ENCODE measurements at places on chromosomes 13 and 19. TPM values are rescaled to one million over a fixed set of nuclear protein-coding genes. Genes with fewer than 3 reads are reported as not detected.

ZNF587 gene
- 19.3 TPM for total RNA-seq

SOX1 gene
- total RNA-seq = not detected

TMEM150B gene
- not detected for total RNA-seq

DNA sequence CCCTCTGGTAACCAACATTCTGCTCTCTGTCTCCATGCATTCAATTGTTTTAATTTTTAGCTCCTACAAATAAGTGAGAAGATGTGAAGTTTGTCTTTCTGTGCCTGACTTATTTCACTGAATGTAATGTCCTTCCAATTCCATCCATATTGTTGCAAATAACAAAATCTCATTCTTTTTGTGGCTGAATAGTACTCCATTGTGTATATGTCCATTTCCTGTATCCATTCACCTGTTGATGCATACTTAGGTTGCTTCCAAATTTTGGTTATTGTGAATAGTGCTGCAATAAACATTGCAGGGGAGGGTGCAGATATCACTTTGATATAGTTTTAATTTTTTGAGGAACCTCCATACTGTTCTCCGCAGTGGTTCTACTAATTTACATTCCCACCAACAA, 2.5 kb upstream of the ZNF284 start:
- DNase-seq = no peak

DNA sequence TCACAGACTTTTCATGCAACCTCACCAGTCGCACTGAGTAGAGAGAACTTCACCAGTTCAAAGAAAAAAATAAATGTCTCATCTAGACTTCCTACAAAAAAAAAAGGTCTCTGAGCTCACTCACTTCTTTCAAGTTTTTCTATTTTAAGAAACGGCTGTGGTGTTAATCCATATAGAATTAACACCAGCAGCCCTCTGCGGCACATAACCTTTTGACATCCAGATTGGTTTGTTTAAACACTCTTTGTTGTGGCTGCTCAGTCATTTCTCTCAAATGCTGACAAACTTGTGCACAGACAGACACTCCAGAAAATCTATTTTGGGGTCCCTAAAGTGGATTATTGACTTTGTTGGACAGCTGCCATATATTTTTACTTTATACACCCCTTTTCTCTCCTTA, 874.9 kb downstream of the EFNB2 start:
- DNase-seq = no peak

- DNase-seq = no peak
Observed at GRCh38 chr13:30120133-30120822, 187.1 kb downstream of the KATNAL1 start.

DNA sequence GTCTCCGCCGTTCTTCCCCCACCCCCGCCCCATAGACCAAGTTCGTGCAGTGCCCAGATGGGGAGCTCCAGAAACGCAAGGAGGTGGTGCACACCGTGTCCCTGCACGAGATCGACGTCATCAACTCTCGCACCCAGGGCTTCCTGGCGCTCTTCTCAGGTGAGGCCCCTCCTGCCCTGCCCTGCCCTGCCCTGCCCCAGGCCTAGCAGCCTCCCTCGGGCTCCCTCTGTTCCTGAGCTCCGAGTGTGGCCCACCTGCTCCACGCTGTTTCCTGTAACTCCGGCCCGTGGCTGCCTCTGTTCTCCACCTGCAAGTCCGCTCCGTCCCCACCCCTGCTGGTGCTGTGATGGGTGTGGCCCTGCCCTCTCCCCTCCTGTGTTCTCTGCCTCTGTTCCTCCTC, 6.4 kb downstream of the LHB start:
- DNase-seq = no peak

DNA sequence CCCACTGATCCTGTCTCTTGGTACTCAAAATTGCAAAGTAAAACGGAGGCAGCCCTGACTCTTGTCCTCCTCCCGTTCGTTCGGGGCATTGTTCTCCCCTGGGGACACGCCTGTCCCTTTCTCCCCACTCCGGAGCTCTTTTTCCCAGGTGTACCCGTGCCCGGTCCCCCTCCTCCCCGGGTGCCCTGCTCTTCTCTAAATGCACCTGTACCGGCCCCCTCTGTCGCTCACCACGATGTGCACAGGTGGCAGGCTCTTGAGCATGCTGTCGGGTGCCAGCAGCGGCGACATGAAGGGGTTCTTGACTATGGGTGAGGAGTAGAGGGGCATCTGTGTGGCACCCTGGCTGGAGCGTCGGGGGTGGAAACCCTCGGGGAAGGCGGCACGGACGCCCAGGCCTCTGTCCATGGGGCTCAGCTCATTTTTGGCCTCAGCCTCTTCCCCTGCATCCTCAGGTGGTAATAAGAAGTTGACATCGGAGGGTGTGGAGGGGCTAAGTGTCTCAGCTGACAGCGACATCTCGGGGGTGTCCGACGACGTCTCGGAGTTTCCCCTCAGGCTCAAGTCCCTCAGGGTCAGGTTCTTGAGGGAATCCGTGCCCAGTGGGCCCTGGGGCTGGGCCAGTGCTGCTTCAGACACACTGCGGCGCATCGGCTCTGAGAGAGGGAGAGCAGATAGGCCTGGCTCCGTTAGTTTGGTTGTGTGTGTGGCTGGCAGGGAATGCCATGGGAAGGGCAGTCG, 12.4 kb upstream of the CNFN start:
- DNase-seq = no peak

- no peak for DNase-seq
Observed at GRCh38 chr19:3350014-3350663, 16.2 kb upstream of the NFIC start.

DNA sequence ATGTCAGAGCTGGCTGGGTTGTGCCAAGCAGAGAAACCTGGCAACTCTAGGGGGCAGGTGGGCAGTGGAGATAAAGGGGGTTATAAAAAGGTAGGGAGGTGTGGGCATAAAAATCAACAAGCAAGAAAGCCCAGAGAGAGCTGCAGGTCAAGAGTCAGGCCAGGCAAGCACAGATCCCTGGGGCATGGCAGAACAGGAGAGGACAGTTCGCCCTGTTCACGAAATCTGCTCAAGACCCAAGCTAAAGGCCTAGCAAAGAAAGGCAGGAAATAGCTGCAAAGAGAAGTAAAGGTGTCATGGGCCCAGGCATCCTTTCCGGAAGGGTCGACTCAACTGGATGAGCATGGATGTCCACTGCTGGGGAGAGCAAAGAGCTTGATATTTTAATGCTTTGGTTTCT, 3.4 kb downstream of the MBNL2 start:
- no peak for DNase-seq

DNA sequence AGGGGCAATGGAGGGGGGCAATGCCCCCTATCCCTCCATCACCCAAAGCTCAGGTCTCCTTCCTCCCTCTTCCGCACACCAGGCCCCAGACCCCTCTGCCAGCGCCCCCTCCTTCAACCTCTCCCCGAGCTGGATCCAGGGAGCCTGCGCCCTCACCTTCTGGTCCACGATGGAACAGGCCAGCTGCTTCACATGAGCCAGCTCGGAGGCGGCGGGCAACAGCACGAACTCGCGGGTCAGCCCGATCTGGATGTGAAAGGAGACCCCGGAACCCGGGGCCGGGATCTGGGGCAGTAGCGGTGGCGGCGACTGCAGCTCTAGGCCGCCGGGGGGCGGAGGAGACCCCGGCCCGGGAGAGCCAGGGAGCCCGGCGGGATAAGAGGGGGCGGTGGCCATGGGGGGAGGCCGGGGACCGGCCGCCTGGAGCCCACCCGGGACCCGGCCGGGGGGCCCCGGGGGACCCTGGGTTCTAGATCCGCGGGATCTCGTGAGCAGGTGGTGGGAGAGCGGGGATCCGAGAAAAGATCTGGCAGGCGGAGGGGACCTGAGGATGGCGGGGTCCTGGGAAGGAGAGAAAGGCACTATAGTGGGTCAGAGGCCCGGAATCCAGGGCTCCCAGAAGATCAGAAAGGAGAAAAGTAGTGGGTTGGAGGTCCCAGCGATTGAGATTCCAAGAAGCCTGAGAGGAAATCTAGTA, 791 bp downstream of the PRKD2 start:
- DNase-seq = no peak

- no peak for DNase-seq
Observed at GRCh38 chr13:80716610-80717081, 375.7 kb upstream of the SPRY2 start.

DNA sequence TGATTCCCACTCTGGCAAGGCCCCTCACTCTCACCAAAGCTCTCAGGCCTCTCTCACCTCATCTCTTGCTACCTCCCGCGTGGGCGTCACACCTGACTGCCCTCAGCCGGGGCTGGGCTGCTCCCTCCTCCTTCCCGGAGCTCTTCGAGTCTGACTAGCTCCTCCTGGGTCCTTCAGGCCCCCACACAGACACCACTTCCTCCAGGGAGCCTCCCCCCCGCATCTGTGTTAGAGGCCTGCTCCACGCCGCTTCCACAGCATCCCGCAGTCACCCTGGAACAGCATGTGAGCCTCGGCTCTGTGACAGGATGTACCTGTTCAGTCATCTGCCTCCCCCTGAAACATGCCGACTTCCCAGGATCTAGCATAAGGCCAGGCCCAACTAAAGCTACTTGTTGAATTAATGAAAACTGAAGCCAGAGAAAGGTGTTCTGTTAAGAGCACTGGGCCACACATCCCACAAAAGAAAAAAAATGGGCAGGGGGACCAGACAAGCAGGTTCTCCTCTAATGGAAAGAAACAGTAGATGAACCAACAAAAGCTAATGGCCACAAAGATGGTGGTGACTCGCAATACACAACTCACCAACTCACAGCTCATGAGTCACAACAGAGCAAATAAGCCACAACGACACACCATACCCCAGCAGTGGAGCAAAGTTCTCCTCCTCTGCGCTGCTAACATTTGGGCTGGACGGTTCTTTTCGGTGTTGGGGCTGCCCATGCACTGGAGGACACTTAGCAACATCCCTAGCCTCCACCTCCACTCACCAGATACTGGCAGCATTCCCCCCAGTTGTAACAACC, 3.0 kb downstream of the PPP6R1 start:
- no peak for DNase-seq

DNA sequence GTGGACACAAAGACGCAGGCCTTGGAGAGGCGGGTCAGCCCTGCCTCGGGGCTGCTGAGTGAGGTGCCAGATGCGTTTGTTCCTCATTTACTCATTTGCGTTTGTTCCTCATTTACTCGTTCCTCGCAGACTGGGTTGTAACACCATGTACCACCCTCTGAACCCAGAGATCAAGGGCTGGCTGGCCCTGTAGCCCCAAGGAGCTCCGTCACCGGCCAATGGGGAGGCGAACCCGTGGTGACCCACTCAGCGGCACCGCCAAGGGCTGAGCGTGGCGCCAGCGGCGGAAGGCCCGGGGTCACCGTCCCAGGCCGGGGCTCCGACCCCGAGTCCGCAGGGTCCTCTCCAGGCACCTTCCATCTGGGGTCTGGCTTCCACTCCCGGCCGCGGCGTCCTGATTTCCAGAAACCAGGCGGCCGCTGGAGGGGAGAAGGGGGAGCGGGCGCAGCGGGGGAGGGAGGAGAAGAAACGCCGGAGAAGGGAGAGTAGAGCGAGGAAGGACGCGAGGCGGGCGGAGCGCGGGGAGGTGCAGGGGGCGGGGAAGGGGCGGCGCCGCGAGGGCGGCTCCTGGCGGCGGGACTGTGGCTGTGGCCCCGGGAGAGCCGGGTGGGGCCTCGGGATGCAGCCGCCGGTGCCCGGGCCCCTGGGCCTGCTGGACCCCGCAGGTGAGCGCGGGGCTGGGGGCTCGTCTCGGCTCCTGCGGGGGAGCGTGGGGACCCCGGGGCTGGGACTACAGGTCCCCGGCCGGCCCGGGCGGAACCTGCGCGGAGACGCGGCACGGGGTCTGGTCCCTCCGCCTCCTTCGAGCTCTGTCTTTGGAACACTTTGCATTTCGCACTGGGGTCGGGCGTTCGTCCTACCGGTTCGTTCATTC, at the start of gene TMEM255B:
Gene TMEM255B, plus strand, starts transcription at position 576 of the 874 bp plus-strand sequence. Its CDS starts 44 bp downstream, at position 620.
- DNase-seq = no peak

All from kidney epithelial cell (primary cell).